ENCODE measurements at places on chromosomes 1 and 21. TPM values are rescaled to one million over a fixed set of nuclear protein-coding genes. Genes with fewer than 3 reads are reported as not detected.

CFHR5 gene
- not detected for total RNA-seq

PDZK1IP1 gene
- total RNA-seq: not detected

PGLYRP4 gene
- total RNA-seq: not detected

GABRD gene
- not detected for total RNA-seq

TSSK3 gene
- 2.0 TPM for total RNA-seq

Data from chondrocyte (in vitro differentiated cells).